ENCODE measurements at places on chromosomes 12 and 14.

GRCh38 chr12:101795013-101795412, 35.7 kb downstream of the GNPTAB start:
- no peak for DNase-seq

- DNase-seq, result no peak
These were observed 52.9 kb downstream of the PEBP1 start for GRCh38 chr12:118188690-118189371.

DNA sequence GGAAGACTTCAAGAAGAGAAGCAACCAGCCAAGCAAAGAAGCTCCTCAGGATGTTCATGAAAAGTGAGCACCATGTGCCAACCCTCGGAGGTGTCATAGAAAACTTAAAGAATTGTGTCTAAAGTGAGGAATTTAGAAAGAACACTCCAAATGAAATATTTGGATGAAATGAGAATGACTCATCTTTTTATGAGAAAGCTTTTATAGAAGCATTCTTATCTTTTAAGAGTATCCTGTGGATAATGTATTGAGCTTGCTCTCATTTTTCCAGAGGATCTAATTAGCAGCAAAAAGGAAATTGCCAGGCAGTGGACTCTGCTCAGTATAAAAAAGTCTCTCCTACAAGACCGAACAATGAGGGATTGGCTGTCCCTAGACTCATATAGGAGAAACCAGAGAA, 454.9 kb downstream of the LRIG3 start:
- DNase-seq, result no peak

- DNase-seq, result peak; percentile 57
These were observed 1.0 kb downstream of the NCOR2 start for GRCh38 chr12:124566161-124566996.

DNA sequence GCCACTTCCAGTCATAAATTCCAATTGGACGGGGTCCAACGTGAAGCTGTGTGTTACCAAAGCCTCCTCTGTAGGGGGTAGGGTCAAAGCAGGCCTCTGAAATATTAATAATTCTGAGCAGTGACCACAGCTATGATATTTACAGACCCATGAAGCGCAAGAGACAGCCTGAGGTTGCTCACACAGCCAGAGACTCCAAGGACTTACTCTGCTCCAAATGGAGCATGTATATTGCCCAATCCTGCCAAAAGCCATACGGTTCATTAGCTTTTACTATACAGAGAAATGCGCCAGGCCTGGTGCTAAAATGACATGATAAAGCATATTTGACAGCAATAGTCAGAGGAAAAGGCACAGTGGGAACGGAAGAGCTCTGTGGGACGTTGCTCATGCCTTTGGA, 151.3 kb downstream of the PAH start:
- no peak for DNase-seq

GRCh38 chr14:51095854-51096823, 1.2 kb upstream of the TRIM9 start:
- peak; percentile 59 for DNase-seq

DNA sequence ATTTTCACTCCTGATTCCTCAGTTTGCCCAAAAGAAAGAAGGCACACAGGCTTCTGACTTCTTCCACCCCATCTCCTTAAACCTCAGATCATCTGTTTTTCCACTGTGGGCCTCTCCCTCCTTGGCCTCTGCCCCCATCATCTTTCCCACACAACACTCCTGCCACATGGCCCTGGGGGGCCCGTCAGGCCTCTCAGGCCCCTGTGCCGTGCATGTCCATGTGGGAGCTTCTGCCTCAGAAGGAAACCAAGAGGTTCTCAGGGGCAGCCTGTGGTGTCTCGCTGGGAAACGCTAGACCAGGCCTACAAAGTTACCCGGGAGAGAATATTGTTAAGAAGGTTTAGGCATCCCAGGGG, 8.0 kb downstream of the KLHL33 start:
- DNase-seq, result no peak

GRCh38 chr12:30414507-30414906, 281.2 kb downstream of the IPO8 start:
- no peak for DNase-seq

GRCh38 chr14:57834961-57835360, 30.9 kb downstream of the SLC35F4 start:
- no peak for DNase-seq

DNA sequence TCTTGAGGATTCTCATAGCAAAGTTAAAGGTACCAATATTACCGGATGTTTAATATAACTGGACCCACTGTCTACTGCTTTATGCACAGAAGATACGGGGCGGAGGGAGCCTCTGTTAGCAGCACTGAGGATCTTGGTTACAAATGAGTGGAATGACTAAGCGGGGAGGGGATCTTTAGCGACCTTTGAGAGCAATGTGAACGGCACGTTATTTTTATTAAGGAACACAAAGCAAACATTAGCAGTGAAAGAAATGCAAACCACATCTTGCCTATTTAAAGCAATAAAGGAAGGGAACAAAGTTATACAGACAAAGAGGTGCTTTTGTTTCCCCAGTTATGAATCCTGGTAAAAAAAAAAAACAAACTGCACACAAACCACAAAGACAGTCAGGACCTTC, 27.1 kb upstream of the PRMT8 start:
- no peak for DNase-seq

DNA sequence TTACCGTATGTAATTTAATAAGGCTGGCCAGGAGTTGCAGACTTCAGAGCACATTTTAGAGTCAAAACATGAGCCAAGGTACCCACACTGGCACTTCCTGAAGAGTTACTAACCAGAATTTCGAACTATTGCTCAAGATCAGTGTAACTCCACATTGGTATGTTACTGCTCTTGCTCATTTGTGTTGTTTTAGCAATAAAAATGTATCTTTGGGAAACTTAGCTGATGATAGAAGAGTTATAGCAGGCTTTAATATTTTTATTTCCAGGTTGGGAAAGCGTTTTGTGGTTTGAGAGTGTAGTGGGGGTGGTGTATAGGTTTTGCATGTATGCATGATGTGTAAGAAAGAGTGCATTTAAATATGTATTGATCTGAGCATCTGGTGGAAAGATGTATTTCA, 96.6 kb downstream of the SCN8A start:
- DNase-seq, result no peak

GRCh38 chr14:101449114-101449513, 112.2 kb upstream of the DIO3 start:
- DNase-seq, result no peak

DNA sequence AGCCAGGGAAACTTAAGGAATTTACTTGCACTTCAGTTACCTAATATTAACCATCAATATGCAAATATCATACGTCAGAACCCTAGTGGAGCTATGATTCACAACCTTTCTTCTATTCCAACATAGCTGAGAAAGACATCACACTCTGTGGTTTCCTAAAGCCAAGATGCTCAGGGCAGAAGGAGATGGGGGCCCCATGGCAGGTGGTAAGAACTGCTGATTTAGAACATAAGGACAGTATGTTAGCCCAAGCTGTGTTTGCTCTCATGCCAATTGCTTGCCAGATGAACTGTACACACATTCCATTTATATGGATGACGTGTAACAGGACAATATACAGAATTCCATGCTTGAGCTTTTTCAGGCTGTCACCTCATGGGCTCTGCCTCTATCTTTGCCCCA, 34.6 kb downstream of the HECTD4 start:
- DNase-seq, result no peak

DNA sequence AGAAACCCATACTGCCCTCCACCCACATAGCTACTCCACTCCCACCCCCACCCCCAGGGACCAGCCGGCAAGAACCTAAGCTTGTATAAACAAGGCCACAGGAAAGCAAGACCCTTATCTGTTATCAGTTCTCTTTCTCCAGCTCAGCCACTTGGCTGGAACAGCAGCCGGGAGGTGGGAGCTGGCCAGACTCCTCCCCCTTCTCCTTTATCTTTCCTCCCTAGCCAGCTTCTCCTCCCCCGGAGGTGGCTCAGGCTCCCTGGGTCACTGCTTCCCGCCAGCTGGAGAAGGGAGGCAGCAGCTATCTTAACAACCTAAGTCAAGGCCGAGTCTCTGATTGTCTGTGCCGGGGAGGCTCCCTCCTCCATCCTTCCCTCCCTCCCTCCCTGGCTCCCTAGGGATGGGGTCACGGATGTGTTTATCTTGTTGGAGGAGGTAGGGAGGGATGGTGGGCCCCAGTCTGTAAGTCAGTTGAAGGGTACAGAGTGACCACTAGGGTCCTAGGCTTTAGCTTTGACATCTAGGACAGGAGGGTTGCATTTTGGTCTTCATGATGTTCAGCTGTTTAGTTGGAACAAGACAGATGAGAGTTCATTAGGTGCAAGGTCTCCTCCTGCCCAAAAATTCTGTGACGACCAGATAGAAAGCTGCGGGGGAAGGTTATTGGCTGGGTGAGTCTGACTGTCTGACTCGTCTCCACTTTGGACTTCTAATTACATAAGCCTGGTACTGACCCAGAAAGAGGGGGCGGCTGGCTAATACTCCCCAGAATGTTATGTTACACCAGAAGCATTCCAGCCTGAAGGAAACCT, 29.7 kb downstream of the ZFP36L1 start:
- no peak for DNase-seq

GRCh38 chr12:110616471-110617115, 2.7 kb downstream of the TCTN1 start:
- DNase-seq, result no peak

All from NCI-H1105 treated with DMSO at 0.1 percent for 48 hours (cell line).